NCI-H2029 (cell line): ENCODE measurements at places on chromosomes 16 and 17.
A peak's percentile ranks its signal among the peaks of the same experiment; 100 is the strongest.

DNA sequence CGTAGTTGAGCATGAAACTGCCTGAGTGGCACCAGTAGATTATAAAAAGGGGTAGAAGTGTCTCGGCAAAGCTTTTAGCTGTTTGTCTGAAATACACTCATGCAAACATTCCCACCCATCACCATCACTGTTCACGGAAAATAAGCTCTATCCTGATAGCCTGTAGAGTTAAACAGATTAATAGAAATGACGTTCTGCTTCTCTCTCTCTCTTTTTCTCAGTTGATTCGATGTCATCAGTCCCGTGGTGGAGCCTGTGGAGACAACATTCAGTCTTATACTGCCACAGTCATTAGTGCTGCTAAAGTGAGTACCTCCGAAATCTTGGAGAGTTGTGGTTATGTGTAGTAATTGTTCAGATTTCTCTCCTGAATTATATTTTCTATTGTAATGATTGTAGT lies 224.7 kb downstream of the BCAS3 start:
- no peak for DNase-seq

DNA sequence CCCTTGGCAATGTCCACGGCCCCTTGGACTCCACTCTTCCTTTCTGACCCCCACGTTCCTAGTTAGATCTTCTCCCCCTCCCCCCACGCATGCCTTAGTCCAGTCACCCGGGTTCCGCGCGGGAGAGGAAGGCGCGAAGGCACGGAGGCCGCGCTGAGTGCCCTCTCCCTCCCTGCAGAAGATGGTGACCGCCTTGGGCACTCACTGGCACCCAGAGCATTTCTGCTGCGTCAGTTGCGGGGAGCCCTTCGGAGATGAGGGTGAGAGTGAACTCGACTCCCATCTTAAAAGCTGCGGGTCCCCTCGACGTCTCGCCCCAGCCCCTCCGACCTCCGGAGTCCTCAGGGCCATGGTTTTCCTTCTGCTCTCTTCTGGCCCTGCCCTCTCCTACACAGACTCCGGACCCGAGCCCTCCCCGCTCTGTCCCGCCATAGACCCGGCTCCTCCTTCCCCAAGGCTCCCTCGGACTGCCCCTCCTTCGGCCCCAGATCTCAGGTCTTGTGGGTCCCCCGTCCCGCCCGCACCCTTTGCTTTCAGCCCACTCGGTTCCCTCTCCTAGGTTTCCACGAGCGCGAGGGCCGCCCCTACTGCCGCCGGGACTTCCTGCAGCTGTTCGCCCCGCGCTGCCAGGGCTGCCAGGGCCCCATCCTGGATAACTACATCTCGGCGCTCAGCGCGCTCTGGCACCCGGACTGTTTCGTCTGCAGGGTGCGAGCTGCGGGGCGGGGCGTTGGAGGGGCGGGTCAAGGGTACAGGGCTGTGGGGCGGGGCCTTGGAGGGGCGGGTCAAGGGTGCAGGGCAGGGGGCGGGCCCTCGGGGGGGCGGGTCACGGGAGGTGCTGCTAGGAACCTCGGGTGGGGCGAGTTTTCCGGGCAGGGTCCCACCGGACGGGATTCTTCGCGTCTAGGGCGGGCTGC lies 4.6 kb downstream of the TGFB1I1 start:
- peak; percentile 74 for DNase-seq

GRCh38 chr17:80259457-80260068 lies 1.1 kb upstream of the RNF213 start:
- no peak for DNase-seq

- DNase-seq, result no peak
Measured at GRCh38 chr16:9695152-9695551, 487.1 kb downstream of the GRIN2A start.

GRCh38 chr16:11066261-11066870 lies 122.0 kb downstream of the CLEC16A start:
- no peak for DNase-seq

GRCh38 chr17:39643271-39643670 lies 6.3 kb downstream of the STARD3 start:
- DNase-seq, result no peak

- no peak for DNase-seq
Measured at GRCh38 chr17:75250009-75250471, 11.4 kb downstream of the GGA3 start.

DNA sequence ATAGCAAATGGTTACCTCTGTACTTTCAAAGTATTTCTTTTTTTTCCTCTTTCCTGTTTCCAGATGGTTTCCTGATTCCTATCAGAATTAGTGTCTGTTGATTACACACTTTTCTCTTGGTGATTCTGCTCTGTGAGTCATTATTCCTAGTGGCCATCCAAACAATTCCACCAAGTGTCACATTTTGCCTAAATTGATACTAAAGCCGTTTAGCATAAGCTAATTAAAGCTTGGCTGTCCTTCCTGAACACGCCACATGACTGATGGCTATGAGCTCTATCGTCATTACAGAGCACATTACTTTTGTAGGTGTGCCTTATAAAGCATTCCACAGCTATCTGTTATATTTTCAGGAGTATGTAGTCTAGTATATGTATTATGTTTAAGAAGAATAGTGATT lies 671.2 kb downstream of the CDH8 start:
- no peak for DNase-seq

DNA sequence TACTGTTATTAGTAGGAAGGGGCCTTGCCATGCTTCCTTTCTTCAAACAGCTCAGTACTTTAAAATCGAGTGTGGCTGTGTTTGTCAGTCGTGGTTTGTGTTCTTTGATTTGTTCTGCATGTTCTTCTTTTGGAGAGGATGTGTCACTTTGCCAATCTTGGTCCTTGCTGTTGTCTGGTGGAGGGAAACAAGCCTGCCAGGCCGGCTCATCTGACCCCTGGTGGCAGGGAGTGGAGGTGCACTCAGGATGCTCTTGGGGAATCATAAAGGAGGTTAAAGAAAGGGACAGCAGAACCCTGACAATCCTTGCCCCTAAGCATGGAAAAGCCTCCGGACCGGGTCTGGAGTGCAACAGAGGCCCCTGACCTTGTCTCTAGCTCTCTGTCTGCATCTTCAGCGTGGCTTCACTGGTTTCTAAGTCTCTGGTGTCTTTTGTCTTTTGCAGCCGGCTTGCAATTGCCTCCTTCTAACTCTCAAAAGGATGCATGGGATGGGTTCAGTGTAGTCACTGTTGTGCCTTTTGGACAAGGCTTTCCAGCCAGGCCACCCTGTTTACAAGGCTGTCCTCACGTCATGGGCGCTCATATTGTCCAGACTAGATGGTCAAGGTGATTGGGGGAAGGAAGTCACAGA lies 135.8 kb downstream of the WWOX start:
- DNase-seq, result peak; percentile 14

GRCh38 chr16:75000481-75001081 lies 1.8 kb downstream of the ZNRF1 start:
- no peak for DNase-seq

DNA sequence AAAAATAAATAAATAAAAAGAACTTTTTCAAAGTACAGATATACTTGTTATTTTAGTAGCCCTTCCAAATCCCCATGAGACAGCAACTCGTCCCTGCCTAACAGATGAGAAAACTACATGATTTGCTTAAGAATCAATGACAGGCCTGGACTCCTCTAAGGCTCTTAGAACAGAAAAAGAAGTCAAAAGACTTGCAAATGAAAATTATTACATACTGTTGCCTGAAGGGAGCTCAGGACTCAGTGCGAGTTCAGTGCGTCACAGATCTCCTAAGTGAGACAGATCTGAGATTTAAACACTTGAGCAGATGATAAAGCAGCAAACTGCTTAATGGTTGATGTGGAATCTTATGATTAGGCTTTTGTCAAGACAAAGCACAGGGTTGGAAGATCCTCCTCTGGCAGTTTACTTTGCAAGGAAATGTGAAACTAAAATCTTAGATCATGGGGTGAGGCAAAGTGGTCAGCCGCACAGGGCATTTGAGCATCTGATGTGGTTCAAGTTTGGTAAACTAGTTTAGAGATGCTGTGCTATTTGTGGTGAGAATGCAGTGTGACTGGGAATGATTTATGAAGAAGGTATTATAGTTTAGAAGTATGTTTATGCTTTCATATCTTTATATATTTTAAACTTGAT lies 138.1 kb downstream of the TRIM37 start:
- DNase-seq, result no peak

DNA sequence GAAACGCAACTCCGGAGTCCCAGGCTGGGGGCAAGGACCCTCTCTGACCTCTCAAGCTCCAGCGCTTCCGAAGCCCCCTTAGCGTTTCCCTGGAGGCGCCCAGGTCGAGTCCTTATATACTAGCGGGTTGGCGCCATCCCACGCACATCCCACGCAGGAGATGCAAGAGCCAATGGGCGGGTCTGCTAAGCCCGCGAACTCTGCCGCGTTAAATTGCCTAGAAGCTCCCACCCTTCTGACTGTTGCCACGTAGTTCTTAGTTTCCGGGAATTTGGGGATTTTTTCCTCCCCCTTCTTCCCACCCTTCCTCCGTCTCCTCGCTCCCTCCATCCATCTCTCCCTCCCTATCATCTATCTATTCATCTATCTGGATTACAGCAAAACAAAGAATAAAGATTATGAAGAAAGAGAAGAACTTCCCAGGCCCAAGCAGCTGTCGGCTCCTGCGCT lies at the start of gene SLFN11:
SLFN11 (minus strand) TSS at position 88 of the 450 bp plus-strand sequence. CDS start 9,814 bp downstream, outside the sequence.
- DNase-seq, result no peak

- DNase-seq, result no peak
Measured at GRCh38 chr16:65876056-65876408, 490.5 kb upstream of the CDH5 start.

GRCh38 chr17:82361885-82362633 lies 3.0 kb downstream of the TEX19 start:
- no peak for DNase-seq

- DNase-seq, result no peak
Measured at GRCh38 chr17:73693071-73693470, 48.8 kb upstream of the SDK2 start.

- DNase-seq, result no peak
Measured at GRCh38 chr17:14092808-14093207, 23.5 kb downstream of the COX10 start.

DNA sequence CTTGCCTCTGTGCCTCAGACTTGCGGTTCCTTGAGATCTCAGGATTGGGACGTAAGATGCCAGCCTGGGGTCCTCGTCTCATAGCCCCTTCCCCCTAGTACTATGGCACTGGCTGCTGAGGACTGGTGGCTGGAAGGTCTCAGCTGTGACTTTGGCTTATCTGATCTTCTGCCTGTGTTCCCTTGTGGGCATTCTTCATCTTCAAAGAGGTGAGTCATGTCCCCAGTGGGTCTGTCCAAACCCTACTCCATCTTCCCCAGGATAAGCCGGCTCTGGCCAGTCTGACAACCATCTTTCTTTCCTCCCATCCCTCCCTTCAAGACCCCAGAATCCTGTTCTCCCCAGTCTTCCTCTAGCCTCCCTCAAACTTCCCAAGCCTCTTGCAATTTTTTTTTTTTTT lies 3.6 kb downstream of the CD19 start:
- no peak for DNase-seq

- DNase-seq, result no peak
Measured at GRCh38 chr16:19210968-19211367, 42.9 kb downstream of the SYT17 start.

- DNase-seq, result no peak
Measured at GRCh38 chr17:75876938-75877751, 1.2 kb downstream of the TRIM47 start.

DNA sequence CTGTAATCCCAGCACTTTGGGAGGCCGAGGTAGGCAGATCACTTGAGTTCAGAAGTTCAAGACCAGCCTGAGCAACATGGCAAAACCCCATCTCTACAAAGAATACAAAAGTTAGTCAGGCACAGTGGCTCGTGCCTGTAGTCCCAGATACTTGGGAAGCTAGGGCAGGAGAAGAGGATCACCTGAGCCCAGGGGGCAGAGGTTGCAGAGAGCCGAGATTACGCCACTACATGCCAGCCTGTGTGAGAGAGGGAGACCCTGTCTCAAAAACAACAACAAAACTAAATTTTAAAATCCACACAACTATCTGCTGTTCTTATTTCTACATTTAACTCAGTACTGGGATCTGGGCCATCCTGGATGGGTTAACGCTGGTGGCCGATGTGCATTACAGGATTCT lies 41.2 kb upstream of the ARL6IP1 start:
- DNase-seq, result no peak

- no peak for DNase-seq
Measured at GRCh38 chr17:75548813-75549212, 23.3 kb downstream of the LLGL2 start.

DNA sequence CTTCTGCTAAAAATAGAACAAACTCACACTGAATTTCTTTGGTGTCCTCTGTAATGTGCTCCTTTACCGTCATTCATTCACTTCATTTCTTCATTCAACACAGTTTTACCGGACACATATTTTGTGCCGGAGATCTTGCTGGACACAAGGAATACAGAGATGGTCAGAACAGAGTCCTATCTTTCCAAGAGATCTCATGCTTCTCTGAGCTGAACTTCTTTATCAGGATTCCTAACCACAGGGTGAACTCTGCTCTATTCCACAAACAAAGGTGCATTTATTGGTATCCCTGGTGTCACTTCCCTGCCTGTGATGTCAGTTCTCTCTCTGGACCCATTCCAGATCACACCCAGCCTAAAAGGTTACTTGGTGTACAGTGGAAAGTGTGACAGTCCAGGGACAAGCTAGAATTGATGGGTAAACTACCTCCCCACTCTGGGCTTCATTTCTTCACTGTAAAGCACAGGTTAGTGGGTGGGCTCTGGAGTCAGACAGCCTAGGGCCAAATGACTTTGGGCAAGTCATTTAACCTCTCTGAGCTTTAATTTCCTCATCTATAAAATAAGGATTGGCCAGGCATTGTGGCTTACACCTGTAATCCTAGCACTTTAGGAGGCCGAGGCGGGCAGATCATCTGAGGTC lies 4.2 kb downstream of the IFI35 start:
- no peak for DNase-seq

DNA sequence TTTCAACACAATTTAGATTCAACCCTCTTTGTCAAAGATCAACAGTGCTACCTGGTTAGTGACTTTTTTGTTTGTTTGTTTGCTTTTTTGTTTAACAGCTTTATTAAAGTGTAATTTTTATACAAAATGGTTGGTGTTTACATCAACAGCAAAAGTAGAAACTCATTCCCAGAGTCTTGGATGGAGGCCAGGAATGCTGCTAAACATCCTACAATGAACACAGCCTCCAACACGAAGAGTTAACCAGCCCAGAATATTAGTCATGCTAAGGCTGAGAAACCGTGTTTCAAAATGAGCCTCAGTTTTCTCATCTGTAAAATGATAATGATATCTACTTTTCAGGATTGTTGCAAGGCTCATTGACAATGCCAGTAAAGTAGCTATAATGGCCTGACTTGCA lies 211.0 kb upstream of the MAF start:
- DNase-seq, result no peak

- DNase-seq, result no peak
Measured at GRCh38 chr16:71584543-71585317, 7.8 kb upstream of the TAT start.

GRCh38 chr16:397736-398332 lies 835 bp downstream of the NME4 start:
- no peak for DNase-seq

GRCh38 chr17:83176623-83177583 lies 97.5 kb downstream of the METRNL start:
- DNase-seq, result no peak
